Retinal pigment epithelial cell (primary cell): ENCODE measurements at places on chromosomes 11 and 22.

- no peak for DNase-seq
Measured at GRCh38 chr11:113651023-113651422, 55.1 kb downstream of the TMPRSS5 start.

DNA sequence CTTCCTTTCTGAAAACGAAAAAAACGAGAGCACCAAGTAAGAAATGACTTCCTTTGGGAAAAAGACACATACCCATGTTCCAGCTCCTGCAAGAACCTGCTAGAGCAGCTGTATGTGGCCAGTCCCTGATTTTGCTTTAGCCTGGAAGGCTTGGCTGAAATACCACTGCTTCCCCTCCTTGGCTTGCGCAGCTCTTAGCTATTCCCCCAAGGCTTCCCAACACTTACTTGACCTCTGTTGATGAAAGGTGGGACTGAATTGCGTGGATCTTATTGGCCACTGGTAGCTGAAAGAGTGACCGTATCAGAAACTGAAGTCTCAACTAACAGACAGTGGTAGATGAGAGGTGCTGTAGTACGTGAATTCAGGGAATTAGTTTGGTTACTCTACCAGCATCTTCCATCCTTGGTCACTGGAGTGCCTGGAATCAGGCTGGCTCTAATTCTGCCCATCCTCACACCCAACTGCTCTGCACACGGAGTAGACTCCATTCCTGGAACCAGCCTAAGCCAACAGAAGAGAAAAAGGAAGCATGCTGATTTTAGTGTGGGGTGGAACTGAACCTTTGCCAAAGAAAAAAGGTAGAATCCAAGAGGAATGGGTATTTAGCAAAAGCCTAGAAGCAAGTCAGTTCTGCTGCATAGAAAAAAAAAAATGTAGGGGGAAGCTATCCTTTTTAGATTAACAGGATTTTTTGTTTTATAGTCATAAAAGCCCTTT, 73.8 kb upstream of the CRTAM start:
- no peak for DNase-seq

DNA sequence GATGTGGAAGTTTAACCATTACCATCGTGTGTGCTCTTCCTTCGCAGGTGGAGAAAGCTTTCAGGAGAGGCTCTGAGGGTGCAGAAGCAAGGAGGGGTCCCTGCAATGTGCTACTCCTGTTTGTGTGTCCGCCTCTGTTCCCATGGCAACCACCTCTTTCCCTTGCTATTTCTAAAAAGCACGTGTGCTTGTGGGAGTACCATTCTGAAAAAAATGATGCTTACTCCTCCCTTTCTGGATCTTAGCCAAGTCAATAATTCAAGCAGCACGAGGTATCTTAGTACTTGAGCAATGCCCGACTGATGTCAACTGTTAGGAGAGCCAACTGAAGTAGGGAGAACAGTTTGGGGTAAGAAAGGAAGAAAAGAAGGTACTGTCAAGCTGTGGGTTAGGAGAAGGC, 628.7 kb downstream of the NTM start:
- DNase-seq, result peak; percentile 24

GRCh38 chr22:32097881-32098499, 54.9 kb downstream of the SLC5A1 start:
- no peak for DNase-seq

GRCh38 chr22:31083377-31083768, 2.3 kb downstream of the SMTN start:
- DNase-seq, result no peak

- no peak for DNase-seq
Measured at GRCh38 chr11:93984936-93985335, 36.2 kb upstream of the HEPHL1 start.

DNA sequence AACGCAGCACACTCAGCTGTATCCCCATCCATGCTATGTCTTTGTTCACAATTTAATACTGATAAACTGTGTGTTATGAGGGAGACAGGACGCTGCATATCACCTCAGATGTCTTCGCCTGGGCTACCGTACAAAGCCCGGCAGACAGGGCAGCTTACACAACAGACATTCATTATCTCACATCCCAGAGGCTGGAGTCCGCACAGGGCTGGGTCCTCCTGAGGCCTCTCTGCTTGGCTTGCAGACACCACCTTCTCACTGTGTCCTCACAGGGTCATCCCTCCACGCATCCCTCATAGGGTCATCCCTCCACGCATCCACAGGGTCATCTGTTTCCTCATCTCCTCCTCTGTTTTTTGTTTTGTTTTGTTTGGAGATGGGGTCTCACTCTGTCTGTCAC, 61.2 kb downstream of the SHANK2 start:
- DNase-seq, result no peak

DNA sequence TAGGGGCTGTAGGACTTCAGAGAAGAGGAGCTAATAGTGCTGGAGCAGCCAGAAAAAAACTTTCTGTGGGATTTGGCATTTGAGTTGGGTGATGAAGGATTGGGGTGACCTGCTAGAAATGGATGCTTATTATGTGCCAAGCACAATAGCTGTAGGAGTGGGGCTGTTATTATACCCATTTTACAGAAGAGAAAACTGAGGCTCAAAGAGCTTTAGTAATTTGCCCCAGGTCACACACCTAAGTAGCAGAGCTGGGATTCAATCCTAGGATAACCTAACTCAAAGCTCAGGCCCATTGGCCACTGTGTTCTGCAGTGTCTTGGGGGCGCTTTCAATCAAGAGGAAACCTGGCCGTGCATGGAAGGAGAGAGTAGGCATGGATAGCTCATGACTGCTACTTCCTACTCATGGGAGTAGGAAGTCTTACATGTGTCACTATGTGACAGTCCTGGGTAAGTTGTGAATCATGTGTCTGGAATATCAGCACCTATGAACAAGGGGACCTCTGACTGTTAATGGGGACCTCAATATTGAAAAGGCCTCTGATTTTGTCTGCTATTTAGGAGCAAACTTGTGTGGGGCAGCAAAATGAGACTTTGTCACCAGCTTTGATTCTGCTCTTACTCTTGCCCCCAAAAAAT, 6.1 kb upstream of the ELF5 start:
- no peak for DNase-seq

DNA sequence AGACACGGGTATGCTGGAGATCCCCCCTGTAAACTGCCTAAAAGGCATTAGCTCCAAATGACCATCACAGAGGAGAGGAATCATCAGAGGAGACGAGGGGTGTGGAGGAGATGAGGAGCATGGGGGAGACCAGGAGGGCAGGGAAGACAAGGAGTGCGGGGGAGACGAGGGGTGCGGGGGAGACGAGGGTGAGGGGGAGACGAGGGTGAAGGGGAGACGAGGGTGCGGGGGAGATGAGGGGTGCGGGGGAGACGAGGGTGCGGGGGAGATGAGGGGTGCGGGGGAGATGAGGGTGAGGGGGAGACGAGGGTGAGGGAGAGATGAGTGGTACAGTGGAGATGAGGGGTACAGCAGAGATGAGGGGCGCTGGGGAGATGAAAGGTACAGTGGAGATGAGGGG, 17.5 kb upstream of the GAL start:
- DNase-seq, result no peak

GRCh38 chr11:58067685-58068084, 36.9 kb downstream of the OR6Q1 start:
- no peak for DNase-seq

GRCh38 chr11:19666951-19667350, 45.7 kb upstream of the NAV2 start:
- DNase-seq, result no peak

- DNase-seq, result no peak
Measured at GRCh38 chr11:19508165-19508564, 204.5 kb upstream of the NAV2 start.

GRCh38 chr11:2208691-2209369, 37.2 kb upstream of the TH start:
- no peak for DNase-seq

DNA sequence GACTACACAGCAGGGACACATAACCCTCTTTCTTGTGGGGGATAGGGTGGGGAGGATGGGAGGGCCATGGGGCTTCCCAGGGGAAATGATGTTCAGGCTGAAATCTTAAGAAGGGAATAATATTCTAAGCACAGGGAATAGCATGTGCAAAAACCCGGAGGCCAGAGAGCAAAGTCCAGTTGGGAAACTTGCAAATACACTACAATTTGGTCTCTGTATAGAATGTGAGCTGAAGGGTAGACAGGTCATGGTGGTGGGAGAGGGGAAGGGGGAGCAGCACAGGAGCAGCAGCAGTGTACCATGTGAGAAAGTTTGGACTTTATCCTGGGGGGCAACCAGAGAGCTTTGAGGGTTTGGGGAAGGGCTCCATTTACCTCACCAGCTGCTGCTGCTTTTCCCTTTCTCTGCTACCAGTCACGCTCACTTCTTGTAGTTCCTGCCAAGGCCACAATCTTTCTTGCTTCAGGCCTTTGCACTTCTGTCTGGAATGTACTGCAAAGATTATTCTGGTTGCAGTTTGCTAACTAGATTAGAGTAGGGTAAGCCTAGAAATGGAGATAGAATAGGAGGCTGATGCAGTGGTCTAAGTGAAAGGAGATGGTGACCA, 43.0 kb downstream of the KREMEN1 start:
- no peak for DNase-seq

DNA sequence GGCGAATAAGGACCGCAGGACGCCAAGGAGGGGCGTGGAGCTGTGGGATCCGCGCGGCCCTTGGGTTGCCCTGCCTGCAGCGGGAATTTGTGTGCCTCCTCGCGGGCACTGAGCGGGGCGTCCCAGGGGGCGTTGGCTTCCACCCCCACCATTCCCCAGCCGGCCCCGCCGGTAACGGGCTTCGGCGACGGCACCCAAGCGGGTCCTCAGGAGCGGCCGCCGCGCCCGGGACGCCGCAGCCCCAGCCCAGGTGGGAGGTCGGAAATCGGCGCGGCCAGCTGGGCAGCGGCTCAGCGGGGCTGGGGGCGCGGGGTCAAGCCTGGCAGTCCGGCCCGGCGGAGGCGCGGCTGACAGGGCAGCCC, 320 bp downstream of the CLTCL1 start:
- no peak for DNase-seq
